Activated CD8-positive, alpha-beta memory T cell treated with anti-CD3 and anti-CD28 coated beads for 1 hour (primary cell): ENCODE measurements at places on chromosomes 2 and 18.

DNA sequence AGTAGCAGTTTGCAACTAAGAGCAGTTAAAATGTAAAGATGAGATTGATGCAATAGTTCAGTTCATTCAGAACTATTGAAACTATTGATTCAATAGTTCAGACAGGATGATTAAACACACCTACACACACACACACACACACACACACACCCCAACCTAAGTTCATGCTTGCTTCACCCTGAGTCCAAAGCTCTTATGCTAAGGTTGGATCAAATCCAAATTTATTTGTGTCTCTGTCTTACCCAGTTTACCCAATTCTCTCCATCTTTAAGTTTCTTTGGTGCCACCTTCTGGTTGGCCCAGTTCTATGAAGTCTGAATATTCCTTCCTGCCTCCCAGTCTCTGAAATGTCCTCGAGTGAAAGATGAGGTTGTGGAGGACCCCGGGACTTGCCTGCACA is 5.1 kb downstream of the SERPINB8 start:
- DNase-seq = no peak

- no peak for DNase-seq
Observed at GRCh38 chr18:32360682-32361345, 109.9 kb downstream of the GAREM1 start.

GRCh38 chr2:239089884-239090283 is 242.0 kb downstream of the TWIST2 start:
- no peak for DNase-seq

- no peak for DNase-seq
Observed at GRCh38 chr2:220034426-220035130, 407.1 kb downstream of the SLC4A3 start.

DNA sequence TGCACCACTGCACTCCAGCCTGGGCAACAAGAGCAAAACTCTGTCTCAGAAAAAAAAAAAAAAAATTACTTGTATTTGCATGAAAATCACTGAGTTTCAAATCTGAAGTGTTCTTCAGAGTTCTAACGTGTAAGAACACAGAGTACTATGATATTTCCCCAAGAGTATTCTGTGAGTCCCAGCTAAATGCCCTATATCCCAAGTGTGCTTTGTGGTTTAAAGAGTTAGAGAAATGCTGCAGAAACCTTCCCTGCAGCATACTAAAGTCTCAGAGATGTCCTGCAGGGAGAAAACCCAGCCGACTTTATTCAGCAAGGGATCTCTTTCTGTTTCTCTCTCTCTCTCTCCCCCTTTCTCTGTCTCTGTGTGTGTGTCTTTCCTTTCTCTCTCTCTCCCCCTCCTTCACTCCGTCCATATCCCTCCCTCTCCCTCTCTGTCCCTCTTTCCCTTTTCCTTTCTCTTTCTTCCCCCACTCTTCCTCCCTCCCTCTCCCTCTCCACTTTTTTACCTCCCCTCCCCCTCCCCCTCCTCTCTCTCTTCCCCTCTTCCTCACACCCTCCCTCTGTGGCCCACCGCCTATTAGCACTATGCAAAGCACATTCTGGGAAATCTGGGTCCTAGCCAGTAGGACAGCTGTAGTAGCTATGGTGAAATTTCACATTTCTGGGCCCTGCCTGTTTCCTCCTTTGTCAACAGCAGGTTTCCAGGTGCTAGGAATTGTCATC is 54.2 kb downstream of the ACTR2 start:
- DNase-seq = no peak

DNA sequence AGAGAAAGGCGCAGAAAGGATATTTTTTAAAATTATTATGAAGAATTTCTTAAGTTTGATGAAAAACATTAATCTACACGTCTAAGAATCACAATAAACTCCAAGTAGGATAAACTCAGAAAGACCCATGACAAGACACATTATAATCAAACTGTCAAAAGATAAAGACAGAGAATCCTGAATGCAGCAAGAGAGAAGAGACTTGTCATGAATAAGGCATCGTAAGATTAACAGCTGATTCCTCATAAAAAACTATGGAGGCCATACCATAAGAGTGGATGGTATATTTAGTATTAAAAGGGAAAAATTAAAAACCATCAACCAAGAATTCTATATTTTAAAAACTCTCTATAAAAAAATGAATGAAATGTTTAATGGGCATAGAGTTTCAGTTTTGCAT is 39.1 kb downstream of the SRBD1 start:
- no peak for DNase-seq

DNA sequence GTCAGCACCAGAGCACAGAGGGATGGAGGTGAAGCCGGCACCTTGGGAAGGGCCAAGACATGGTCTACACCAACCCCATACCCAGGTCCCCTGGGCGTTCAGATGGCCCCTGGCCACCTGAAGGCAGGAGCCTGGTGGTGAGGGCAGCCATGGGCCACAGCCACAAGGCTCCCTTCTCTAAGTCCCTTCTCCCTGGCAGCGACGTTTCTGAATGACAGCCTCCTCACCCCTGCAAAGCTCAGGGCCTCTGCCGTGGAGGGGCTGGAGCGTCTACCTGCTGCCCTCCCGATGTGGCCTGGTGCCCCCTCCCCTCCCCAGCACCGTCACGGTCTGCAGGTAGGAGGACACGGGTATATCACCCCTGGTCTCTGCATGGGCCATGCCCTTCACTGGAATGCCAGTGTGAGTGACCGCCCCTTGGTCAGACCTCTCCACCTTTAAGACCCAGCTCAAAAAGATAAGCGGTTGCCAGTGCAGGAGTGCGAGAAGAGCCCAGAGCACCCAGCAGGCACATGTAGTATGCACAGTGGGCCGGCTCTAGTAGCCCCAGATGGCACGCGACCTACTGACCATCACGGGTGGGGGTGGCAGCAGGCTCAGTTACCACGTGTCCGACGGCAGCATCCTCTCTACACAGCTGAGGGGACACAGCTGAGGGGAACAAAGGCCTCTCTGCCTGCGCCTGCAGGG is 46.6 kb downstream of the HS6ST1 start:
- DNase-seq = no peak

DNA sequence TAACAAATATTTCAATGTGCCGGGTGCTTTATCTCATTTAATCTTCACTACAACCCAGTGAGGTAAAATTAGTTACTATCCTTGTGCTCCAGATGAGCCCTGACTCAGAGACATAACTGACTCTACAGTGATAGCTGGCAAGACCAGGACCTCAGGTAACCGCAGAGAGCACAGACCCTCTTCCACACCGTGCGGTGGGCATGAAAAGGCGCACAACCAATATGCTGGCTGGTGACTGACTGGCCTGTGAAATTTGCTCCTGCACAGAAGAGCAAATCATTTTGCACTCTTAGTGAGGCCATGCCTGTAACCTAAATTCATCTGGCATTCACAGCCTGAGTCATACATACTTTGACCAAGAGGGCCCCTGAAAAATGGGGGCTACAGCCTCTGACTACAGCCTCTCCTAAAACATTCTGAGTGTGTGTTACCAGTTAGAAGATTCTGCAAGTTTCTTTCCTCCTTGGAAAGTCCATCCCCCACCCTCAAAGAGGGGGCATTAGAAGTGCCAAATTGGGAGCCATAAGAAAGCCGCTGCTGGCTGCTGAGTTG is 22.4 kb upstream of the MSGN1 start:
- no peak for DNase-seq

DNA sequence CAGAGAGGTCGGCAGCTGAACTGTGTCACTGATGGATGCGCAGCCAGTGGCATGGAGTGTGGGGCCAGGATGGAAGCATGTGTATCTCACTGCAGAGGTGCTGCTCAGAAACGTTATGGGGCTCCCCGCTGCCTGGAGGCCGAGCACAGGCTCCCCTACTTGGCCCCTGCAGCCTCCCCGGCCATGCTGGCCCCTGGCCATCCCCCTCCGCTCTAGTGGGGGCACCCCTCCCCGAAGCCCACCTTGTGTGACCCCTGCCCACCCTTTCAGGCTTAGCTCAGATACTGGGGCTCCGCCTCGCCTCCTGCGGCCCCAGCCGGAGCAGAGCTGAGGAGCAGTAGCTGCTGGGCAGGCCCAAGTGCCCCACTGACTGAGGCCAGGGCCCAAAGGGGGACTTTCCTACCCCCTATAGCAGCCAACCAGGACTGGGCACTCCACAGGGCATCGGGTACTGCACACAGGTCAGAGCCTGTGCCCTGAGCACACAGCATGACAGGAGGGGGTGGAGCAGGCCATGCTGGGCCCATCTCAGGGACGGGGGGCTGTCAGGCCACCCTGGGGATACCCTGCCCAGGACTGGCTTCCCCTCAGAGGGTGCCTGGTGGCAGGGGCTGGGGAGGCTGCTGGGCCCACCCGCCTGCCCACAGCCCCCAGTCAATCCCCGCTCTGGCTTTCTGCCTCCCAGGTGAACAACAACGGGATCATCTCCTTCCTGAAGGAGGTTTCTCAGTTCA is 31.3 kb downstream of the SNED1 start:
- no peak for DNase-seq

DNA sequence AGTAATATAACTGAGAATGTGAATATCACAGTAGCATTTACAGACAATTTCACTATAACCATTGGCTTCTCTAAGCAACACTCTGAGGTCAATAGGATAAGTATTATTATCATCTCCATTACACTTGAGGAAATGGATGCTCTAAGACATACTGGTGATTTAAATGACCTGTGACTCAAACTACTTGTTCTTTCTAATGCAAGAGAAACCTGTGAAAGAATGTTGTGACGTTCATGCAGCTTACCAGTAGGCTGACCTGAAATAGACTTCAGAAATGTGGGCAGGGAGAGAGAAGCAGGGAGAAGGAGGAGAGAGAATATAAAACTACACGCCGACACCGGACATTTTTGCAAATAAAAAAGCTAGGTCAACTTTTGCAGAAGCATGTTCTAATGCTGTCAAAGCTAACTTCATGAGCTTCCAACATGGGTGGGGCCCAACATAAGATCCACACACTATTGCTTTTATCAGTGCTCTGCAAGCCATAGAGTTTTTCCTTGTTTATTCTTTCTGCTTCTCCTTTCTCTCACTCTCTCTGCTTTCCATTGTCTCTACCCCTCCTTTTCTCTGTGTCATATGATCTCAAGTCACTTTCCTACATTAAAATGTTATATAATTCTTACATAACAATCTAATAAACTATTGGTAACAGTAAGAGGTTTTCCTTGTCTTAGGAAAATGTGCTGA is 217.6 kb upstream of the FN1 start:
- no peak for DNase-seq

- no peak for DNase-seq
Observed at GRCh38 chr2:207775473-207775872, 5.8 kb upstream of the FZD5 start.

- DNase-seq = no peak
Observed at GRCh38 chr2:236250909-236251579, 13.2 kb downstream of the ASB18 start.

DNA sequence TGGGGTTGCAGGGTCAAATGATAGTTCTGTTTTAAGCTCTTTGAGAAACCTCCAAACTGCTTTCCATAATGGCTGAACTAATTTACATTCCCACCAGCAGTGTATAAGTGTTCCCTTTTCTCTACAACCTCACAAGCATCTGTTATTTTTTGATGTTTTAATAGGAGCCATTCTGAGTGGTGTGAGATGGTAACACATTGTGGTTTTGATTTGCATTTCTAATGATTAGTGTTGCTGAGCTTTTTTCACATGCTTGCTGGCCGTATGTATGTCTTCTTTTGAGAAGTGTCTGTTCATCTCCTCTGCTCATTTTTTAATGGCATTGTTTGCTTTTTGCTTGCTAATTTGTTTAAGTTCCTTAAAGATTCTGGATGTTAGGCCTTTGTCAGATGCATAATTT is 107.7 kb downstream of the PDE11A start:
- no peak for DNase-seq

GRCh38 chr2:236769981-236770671 is 200.5 kb downstream of the ACKR3 start:
- DNase-seq = no peak

GRCh38 chr2:97737421-97738178 is 24.2 kb downstream of the ZAP70 start:
- DNase-seq = no peak

DNA sequence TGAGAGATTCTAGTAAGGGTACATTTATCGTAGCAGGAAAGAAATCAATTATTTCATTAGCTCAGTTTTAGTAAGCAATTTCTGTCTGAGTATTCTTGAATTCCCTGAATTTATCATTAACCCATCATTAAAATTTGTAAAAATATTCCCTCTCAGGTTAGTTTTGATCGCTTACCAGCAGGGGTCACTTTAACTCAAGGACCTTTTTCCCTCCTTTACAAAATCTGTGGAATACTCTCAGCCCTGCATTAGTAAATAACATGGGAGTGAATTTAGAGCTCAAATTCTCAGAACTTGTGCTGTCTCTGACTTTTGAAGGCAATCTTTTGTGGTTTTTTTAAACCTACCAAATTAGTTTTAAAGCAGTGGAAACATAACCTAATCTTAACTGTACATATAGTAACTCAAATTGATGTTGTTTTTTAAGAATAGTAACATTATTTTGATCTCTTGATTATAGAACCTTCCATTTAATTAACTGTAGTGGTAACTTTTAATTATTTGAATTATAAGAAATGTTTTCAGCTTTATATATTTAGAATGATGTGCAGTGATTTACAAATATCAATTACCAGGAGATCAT is 97.2 kb downstream of the AGPS start:
- no peak for DNase-seq

- no peak for DNase-seq
Observed at GRCh38 chr18:75915941-75916623, 488.6 kb upstream of the SMIM21 start.

DNA sequence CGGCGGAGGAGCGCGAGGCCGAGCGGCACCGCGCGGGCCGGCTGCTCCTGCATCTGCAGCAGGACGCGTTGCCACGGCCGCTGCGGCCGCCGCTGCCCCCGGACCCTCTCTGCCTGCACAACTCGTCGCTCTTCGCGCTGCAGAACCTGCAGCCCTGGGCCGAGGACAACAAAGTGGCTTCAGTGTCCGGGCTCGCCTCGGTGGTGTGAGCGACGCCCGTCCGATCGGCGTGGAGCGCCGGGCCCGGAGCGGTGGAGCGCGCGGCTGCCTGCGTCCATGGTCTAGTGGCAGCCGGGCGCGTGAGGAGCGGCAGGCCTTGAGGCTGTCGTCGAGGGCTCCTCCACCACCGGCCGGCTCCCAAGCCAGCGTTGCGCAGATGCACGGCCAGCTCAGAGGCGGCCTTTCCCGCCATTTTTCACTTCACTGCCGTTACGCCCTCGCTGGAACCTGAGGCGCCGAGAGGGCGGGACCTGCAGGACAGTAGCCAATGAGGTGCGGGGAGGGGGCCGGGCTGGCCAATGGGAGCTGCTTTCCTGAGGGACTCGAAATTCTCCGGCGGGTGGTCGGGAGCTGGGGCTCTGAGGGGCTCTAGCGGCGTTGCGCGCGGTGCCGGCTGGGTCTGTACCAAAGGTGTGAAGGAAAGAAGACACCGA is 1.9 kb downstream of the TLX2 start:
- peak; percentile 56 for DNase-seq

DNA sequence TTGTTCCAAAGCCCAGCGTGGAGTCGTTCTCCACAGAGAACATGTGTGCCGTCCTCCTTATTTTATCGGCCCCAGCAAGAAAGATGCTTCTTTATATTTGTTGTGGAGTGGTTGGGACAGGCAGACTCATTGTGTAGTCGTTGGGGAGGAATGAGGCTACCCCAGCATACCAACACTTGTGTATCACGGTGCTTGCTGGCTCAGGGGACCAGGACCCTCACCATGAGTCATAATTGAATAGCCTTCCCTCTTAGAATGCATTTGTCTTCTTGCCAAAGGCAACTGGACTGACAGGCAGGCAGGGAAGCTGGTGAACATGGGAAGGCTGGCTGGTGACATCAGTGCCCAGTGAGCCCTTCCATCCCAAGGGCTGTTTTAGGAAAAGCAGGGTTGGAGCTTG is 4.7 kb downstream of the CAPN10 start:
- DNase-seq = no peak

- DNase-seq = no peak
Observed at GRCh38 chr2:37852585-37853014, 72.5 kb upstream of the RMDN2 start.

- DNase-seq = no peak
Observed at GRCh38 chr18:9616049-9616448, 1.7 kb upstream of the PPP4R1 start.
